H7 (cell line): ENCODE measurements at places on chromosomes 3 and 15. TPM values are rescaled to one million over a fixed set of nuclear protein-coding genes. Genes with fewer than 3 reads are reported as not detected.

- no peak for DNase-seq
These were observed 114.1 kb downstream of the SUCLG2 start for GRCh38 chr3:67540198-67540894.

- DNase-seq, result no peak
These were observed 16.1 kb upstream of the RTP3 start for GRCh38 chr3:46481636-46482035.

DNA sequence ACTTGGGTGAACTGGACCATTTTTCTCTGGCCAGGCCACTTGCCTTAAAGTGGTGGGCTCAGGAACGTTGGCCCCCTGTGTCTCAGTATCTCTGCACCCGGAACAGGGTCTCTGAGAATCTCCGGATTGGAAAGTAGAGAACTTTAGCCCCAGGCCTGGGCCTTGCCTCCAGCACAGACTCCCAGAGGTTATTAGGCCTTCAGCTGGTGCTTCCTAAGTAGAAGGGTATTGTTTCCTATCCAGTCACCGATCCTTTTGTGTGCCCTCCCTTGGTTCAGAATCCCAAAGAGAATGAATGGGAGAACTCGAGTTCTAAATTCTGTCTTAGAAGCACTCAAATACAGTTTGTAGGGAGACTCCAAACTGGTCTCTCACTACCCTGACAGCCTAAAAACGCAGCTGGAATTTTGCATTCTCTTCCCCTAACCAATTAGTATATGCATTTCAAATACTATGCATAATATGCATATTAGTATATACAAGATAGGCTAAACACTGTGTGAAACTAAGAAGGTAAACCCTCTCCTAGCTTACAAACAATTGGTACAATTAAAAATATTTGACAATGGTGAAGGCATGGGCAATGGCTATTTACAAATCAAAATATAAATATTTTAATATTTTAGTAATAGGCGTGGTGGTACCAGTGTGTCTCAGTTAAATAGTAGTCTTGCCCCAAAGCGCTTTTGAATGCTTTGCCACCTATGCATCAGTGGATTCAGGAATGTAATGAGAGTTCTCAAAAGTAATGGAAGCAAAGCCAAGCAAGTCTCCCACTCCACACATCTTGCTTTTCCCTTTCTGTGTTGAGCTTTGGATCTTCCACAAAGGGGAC lies 48.5 kb upstream of the SLC4A7 start:
- DNase-seq, result no peak

SNUPN gene
- total RNA-seq, result 19.2 and 23.4 TPM in 2 replicates
